ENCODE measurements at places on chromosomes 6 and 20.

DNA sequence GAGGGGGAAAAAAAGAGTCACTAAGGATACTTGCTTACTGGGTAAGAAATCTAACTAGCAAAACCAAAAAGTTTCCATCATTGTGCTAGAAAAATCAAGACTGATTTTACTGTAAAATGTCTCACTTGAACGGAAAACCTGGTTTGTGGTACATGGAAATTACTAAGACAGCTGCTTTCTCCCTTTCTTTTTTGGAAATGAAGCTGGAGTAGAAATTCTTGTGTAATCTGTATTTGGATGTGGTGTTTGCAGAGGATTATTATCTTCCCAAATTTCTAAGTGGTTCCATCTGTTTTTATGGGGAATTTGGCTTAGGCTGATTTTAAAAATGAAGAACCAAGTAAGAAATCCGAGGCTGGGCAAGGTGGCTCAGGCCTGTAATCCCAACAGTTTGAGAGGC is 20.4 kb downstream of the EPB41L2 start:
- no peak for DNase-seq

DNA sequence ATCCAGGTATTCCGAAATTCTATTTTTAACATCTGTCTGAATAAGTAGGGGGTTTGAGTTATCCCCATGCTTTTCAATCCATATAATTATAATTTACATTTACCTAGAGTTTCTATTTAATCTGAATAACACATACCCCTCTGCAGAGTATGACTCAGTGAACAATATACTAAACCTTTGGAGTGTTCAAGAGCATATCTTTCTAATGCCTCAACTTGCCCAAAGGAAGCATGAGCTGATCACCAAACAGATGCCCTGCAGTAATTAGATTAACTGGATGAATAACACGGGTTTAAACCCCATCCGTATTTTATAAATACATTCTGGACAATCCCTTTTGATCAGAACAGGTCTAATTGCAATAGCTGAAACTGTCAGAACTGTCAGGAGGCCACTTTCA is 897.1 kb downstream of the TFAP2A start:
- DNase-seq, result no peak

DNA sequence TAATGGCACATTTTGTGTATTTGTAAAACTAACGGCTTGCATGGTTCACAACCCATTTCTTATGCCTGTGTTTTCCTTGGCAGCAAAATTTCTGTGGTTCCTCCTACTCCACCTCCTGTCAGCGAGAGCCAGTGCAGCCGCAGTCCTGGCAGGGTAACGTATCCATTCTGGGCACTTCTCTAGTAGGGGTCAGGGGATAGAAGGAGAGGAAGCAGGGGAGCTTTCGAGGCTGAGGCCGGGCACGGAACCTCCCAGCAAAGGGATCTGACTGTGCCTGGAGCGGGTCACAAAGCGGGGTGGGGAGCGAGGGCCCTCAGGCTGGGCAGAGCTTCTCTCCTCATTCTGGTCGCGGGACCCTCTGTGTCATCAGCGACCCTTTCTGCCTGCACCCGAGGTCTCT is 58.4 kb downstream of the SYTL3 start:
- no peak for DNase-seq

GRCh38 chr6:80329496-80329895 is 223.0 kb downstream of the BCKDHB start:
- DNase-seq, result no peak

- no peak for DNase-seq
Observed at GRCh38 chr6:91020744-91021143, 433.9 kb upstream of the MAP3K7 start.

DNA sequence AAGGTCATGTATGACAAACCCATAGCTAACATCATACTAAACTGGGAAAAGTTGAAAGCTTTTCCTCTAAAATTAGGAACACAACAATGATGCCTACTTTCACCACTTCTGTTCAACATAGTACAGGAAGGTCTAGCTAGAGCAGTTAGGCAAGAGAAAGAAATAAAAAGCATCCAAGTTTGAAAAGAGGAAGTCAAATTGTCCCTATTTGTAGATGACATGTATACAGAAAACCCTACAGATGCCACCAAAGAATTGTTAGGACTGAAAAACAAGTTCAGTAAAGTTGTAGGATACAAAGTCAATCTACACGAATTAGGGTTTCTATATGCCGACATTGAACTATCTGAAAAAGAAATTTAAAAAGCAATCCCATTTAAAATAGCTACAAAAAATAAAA is 89.4 kb upstream of the GLP1R start:
- DNase-seq, result no peak

DNA sequence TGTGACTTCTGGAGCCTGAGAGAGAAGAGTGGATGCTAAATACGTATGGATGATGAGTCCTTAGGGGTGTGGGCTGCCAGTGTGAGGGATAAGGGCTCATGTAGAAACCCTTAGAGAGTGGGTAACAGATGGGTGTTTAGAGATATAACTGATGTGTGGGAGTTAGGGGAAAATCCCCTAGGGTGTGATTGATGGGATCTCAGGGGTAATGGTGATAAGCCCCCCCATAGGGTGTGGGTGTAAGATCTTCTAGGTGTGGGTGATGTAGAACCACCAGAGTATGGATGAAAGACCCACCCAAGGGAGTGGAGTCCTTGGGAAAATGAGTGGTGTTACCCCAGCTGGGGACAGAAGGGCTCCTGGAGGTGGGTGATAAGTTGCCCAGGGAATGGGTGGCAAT is 26.3 kb downstream of the SLC12A5 start:
- no peak for DNase-seq

- no peak for DNase-seq
Observed at GRCh38 chr20:8633366-8633765, 435.5 kb upstream of the PLCB4 start.

GRCh38 chr6:54040545-54040944 is 70.7 kb upstream of the MLIP start:
- no peak for DNase-seq

DNA sequence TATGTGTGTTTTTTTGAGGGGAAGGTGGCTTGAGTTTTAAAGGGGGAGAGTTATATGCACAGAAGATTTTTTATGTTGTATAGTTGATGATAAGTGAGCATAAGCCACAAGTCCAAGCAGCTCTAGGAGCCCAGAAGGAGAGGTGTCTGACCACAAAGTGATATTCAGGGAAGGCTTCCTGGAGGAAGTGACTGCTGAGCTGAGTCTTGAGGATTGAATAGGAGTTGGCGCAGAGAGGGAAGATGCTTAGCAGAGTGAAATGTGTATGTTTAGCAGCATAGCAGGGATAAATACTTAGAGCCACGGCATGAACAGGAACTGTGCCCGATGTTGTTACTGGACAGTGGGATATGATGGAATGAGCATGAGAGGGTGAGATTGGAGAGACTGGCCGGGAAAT is 255.1 kb upstream of the KCNG1 start:
- DNase-seq, result no peak

- DNase-seq, result no peak
Observed at GRCh38 chr20:34915749-34916455, 39.5 kb downstream of the ACSS2 start.

- DNase-seq, result no peak
Observed at GRCh38 chr6:4971851-4972250, 32.0 kb downstream of the RPP40 start.

GRCh38 chr6:52495922-52496321 is 75.8 kb downstream of the EFHC1 start:
- no peak for DNase-seq

All from effector CD4-positive, alpha-beta T cell (primary cell).